Stimulated activated naive CD4-positive, alpha-beta T cell treated with Interleukin-2 at 50 U/mL for 16 hours (primary cell): ENCODE measurements at places on chromosomes 12 and 14.

DNA sequence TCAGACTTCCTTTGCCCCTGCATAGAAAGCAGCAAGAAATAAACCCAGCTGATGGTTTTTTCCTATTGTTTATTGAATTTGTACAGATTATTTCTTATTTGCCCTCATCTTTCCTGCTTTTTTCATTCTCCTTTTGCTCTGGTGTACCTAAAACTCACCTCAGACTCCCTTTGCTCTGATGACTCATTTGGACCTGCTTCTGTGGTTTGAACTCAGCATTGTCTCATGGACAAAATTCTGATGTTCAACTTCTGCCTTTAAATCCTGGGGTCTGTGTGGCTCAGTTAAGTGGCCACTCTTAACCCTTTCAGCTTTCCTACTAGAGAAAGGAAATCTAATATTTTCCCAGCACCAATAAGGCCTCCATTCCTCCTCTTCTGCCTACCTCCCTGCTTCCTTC lies 3.5 kb upstream of the SENP1 start:
- DNase-seq: no peak

- no peak for DNase-seq
These were observed 34.2 kb downstream of the ATP2B1 start for GRCh38 chr12:89674326-89674942.

DNA sequence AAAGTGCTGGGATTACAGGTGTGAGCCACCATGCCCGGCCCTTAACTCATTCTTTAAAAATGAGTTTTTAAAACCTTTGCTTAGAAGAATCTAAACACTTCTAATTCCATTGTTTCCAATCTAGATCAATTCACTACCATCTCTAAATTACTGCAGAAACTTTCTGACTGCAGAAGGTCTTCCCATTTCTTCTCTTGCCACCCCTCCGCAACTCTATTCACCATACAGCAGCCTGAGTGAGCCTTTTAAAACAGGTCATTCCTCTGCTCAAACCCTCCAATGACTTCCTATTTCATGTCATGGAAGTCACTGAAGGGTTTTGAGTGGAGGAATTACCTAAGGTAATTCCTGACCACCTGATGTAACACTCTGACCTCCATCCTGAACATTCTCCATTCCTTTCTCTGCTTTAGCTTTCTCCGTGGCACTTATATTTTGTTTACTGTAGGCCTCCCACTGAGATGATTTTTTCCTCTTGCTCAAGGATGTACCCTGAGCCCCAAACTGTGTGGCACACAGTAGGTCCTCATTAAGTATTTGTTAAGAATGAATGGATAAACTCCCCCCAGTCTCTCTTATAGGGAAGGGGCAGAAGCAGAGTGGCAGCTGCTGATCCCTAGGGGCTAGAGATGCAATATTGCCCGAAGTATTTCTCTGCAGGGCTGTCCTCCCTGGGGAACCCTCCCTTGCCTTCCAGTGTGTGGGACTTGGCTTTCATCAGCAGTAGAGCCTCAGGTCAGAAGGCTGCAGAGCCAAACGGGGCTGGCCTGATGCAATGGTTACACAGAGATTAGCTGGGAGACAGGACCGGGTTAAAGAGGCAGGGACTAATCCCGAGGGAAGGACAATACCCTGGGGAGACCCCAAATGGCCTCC lies 1.2 kb downstream of the DDIT3 start:
- DNase-seq: no peak

DNA sequence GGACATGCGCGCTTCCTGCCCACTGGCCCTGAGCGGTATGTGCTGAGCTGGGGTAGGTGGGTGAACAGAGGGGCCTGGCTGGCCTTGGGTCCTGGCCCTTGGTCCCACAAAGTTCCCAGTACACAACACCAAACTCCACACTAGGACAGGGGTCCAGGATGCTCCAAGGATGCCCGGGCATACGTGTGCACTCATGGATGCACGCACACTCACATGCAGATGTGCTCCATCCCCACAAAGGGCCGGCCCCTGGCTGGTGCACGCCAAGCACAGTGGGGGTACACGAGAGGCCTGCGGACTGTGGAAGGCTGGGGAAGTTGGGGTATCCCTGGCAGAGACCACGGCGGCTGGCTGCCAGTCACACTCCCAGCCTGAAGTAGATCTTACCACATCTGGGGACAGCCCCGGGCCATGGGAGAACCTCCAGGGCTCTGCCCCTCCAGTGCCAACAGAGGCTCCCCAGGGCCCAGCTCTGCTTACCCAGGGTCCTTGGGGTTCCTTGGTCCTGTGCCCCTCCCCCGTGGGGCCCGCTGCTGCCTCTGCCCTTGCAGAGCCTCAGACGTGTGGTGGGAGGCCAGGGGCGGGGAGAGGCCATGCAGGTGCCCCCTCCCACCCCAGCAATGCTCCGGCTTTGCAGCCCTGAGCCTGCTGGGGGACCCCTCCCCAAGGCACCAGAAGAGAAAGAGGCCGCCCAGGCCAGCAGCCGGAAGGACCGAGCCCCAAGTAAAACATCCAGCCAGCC lies 24.0 kb upstream of the NUDT14 start:
- DNase-seq: no peak

DNA sequence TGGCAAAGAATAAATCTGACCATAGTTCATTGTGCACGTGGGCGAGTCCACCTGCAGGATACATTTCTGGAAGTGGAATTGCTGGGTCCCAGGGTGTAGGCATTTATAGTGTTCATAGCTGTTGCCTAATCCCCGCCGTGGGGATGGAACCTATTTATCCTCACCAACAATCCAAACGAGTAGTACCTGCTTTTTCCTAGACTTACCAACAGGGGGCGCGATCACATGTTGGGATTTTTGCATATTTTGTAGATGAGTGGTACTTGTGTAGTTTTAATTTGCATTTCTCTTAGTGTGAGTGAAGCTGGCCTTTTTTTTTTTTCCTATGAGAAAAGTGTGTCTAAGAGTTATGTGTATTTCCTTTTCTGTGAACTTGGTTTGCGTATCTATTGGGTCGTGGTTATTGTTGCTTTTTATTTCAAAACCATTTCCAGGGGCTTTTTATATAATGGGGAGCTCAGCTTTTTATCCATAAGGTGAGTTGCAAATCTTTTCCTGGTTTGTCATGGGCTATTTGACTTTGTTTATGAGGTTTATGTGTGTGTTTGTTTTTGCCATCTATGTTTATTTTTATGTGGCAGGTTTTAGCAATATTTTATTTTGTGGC lies 67.2 kb downstream of the CCDC92 start:
- peak; percentile 53 for DNase-seq

- no peak for DNase-seq
These were observed 360.4 kb upstream of the MDGA2 start for GRCh38 chr14:48035836-48036235.

- no peak for DNase-seq
These were observed 95.8 kb upstream of the ATXN7L3B start for GRCh38 chr12:74441872-74442271.

- DNase-seq: no peak
These were observed 10.7 kb downstream of the DYRK2 start for GRCh38 chr12:67659292-67659691.

- peak; percentile 5 for DNase-seq
These were observed at the start of gene CHGA for GRCh38 chr14:92922883-92923743. CHGA (plus strand) TSS chr14:92923150; CDS start chr14:92923360, 210 bp downstream.

- DNase-seq: peak; percentile 85
These were observed 874 bp downstream of the ISCU start for GRCh38 chr12:108563136-108563803.

DNA sequence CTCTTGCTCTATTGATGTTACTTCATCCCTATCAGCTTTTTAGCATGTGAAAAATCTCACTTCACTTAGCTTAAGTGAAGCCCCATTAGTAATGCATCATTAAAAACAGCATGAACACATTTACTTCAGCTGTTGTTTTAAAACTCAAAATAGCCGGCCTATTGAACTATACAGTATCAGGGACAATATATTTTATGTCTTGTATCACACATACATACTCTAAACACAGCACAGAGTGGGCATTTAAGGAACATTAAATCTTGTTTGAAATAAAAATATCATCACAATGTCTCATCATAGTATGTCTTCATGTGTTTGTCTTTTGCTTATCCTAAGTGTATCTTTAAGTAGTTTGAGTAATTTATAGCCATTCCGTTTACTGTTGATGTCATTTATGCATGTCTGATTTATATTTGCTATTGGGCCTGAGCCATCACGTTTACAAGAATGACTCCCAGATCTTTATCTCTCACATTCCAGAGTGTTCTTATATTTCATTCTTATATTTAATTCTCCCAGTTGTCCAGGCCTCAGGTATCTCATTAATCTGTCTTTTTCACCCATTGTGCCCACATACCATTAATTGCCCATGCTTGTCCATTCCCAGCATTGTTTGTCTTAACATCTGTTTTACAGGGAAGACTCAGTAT lies 57.5 kb downstream of the ARHGAP5 start:
- DNase-seq: no peak

- DNase-seq: no peak
These were observed 7.9 kb downstream of the GALNT9 start for GRCh38 chr12:132321321-132322118.

DNA sequence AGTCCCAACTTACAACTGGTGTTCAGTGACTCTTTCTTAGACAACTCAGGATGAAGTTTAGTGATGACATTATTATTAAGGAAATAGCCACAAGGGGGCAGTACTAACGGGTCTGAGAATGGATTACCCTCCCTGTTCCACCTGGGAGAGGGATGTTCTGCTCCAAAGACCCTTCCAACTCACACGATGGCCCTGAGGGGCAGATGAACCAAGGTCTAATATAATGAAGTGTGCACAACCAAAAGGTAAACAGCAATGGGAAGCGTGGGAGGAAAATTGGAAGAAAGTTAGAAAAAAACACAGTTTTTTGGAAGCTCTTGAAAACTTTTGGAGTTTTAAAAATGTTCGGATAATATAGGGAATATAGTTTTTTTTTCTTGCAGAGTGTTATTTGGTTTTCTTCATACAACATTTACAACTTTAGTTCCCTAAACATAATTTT lies 24.0 kb downstream of the FGF6 start:
- DNase-seq: no peak

DNA sequence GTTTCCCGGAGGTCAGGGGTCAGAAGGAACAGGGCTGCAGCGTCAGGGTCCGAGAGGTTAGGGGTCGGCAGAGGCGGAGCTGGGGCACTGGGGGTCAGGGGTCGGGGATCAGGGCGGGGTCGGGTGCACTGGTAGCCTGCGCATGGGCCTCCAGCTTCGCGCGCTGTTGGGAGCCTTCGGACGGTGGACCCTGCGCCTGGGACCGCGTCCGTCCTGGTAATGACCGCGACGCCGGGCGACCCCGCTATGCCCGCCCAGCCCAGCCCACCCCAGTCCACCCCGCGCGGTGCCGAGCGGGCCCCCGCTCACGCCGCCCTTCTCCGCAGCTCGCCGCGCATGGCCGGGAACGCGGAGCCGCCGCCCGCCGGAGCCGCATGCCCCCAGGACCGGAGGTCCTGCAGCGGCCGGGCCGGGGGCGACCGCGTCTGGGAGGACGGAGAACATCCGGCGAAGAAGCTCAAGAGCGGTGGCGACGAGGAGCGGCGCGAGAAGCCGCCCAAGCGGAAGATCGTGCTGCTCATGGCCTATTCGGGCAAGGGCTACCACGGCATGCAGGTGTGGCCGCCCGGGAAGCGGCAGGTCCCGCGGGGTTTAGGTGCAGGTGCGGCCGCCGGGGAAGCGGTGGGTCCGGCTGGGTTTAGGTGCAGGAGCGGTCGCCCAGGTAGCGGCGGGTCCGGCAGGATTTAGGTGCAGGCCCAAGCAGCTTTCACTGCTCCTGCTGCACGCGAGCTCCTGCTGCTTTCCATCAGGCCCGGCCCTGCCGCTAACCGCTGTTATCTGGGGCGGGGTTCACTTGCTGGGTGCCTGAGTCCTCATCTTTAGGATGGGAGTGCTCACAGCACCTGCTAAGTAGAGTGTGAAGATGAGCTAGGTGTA lies 743 bp downstream of the PUS1 start:
- peak; percentile 31 for DNase-seq

GRCh38 chr12:32455607-32456071 lies 56.3 kb downstream of the FGD4 start:
- no peak for DNase-seq

DNA sequence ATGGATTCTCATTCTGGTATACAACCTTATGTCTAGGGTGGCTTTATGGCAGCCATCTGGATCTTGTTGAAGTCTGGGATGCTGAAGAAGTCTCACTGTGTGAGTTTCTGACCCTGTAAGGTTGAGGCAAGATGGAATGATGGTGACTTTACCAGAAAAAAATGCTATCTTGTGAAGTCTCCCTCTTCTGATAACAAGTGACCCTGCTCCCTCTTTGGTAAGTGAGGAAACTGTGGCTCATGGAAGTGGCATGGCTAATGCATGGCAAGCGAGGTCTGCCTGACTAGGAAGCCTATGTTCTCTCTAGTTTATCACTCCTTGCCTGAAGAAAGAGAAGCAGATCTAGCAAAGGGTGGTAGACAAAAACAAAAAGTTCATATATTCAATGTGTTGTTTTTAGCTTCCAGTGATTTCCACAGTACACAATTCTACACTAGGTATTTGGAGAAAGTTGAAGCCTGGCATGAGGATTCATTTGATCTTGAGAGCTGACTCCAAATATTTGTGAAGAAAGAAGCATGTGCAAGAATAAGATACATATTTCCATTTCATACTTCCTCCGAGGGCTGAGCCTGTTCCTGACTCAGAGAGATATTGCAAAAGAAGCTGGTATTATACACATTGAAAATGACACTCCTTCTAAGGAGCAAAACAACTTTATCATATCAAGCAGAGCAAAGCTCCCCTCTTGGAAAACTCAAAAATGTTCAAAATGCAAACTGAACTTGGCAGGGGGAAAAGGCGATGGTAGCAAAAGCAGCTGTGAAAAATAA lies 63.6 kb downstream of the HELB start:
- no peak for DNase-seq

GRCh38 chr14:71062581-71063303 lies 155.5 kb downstream of the PCNX1 start:
- DNase-seq: no peak

DNA sequence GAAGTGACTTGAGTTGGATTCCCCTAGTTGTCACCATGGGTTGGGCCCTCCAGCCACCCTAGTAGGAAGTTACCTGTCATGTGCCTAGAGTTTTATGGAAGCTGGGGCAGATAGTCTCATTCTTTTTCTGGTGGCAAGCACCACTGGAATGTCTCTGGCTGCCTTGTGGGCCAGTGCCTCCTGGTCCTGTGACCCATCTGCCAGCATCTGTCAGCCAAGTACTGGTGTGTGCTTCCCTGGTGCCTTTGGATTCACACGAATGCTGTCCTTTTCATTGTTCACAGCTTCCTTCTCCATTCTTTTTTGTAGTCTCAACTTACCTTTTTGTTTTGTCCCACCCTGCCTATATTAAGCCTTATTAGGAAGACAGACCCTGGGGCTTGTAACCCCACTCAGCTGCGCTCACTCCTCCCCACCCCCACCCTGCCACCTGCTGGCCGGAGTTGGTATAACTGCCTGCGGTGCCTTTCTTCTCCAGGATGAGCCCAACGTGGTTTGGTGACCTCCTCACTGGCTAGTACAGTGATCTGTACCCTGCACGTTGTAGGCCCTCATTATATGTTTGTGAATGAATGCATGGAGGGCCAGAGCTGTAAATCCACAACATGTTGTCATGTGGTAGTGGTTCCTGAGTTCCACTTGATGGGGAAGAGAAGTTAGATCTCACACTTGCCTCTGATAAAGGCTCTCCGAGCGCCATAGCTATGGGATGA lies 125.7 kb downstream of the TSPAN9 start:
- DNase-seq: peak; percentile 13

- no peak for DNase-seq
These were observed 14.0 kb downstream of the NPC2 start for GRCh38 chr14:74478996-74479635.
